Inflammatory macrophage treated with lipopolysaccharide for 4 hours (primary cell): ENCODE measurements at places on chromosomes 1 and 21.

- no peak for DNase-seq
These were observed 6.6 kb downstream of the WDR77 start for GRCh38 chr1:111442457-111442856.

DNA sequence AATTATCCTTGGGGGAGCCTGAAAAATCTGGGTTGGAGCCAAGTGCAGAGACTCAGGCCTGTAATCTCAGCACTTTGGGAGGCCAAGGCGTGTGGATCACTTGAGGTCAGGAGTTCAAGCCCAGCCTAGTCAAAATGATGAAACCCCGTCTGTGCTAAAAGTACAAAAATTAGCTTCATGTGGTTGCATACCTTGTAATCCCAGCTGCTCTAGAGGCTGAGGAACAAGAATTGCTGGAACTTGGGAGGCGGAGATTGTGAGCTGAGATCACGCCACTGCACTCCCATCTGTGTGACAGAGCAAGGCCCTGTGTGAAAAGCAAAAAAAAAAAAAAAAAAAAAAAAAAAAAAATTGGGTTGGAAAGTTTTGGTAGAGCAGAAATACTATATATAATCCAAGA lies 1563.6 kb upstream of the PRMT6 start:
- no peak for DNase-seq

- DNase-seq = no peak
These were observed 204.1 kb downstream of the GABPA start for GRCh38 chr21:25938658-25939395.

DNA sequence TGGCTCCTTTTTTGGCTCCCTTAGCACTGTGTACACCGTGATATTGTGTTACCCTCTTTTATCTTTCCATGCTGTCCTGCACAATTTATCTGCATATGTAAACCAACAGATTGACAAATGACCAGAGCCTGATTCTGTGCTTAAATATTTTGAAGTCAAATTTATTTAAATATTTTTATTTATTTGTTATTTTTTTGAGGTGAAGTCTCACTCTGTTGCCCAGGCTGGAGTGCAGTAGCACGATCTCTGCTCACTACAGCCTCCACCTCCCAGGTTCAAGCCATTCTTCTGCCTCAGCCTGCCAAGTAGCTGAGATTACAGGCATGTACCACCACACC lies 12.8 kb downstream of the PMF1 start:
- no peak for DNase-seq

GRCh38 chr1:2099886-2100779 lies 49.9 kb downstream of the PRKCZ start:
- no peak for DNase-seq

- DNase-seq = no peak
These were observed 21.4 kb downstream of the SLC16A1 start for GRCh38 chr1:112934577-112934976.

DNA sequence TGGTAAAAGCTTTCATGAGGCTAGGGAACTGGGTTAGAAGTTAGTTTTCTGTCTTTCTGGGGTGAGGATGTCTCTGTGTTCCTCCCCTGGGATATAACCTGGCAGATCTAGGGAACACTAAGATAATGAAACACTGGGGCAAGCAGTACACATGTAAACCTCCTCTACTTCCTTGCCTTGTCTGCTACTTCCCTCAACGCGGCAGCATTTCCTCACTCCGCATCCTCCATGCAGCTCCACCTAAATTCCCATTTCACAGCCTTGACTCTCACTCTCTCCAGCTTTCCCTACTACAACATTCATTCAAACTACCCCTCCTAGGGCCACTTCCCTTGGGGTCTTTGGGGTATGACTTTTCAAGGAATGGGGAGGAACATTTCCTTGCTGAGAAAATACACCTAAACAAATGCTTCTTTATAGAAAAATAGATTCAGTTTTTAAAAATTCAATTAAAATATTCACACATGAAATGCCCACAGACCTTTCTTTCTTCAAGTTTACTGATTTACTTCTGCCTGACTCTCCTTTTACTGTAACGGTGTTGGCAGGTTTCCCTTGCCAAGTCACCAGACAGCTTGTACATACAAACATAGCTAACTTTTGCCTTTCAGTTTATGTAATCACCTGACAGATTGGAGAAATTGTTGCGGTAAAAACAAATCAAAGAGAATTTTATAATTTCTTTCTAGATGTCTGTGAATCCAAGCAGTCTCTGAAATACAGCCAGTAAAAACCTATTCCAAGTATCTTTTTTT lies 90.1 kb downstream of the TNFSF18 start:
- DNase-seq = no peak
